Fibroblast of lung (primary cell): ENCODE measurements at places on chromosomes 7 and 10. TPM values are rescaled to one million over a fixed set of nuclear protein-coding genes. Genes with fewer than 3 reads are reported as not detected.

- no peak for DNase-seq
Observed at GRCh38 chr7:38283107-38283506, 9.7 kb upstream of the TARP start.

- no peak for DNase-seq
Observed at GRCh38 chr7:35379481-35379880, 125.6 kb upstream of the TBX20 start.

Gene FEZF1
- polyA plus RNA-seq, result not detected in 2 replicates

- peak; percentile 56 for DNase-seq
Observed at GRCh38 chr7:155824227-155824886, 12.1 kb upstream of the SHH start.

Gene LRRC4
- 0.20 and 0.96 TPM in 2 replicates for polyA plus RNA-seq
